ENCODE measurements at places on chromosomes 6 and 20.

GRCh38 chr20:34311118-34312023 is 8.2 kb upstream of the AHCY start:
- no peak for DNase-seq

DNA sequence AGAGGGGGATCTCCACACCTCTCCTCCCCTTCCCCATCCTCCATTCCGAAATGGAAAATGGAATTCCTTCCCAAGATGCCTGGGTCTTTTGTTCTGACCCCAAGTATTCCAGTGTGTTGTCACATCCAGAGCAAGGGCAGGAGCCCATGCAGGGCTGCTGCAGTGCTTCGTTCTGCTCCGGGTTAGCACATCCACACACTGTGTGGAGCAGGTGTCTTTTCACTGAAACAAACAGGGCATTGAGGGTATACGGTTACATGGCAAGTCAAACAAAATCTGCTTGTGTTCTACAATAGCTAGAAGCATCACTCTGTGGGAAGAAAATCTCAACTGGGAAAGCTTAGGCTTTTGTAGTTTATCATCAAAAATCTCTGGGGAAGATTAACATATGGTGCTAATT is 56.9 kb downstream of the LYRM2 start:
- no peak for DNase-seq

- peak; percentile 30 for DNase-seq
These were observed 34.6 kb upstream of the CITED2 start for GRCh38 chr6:139409026-139409425.

DNA sequence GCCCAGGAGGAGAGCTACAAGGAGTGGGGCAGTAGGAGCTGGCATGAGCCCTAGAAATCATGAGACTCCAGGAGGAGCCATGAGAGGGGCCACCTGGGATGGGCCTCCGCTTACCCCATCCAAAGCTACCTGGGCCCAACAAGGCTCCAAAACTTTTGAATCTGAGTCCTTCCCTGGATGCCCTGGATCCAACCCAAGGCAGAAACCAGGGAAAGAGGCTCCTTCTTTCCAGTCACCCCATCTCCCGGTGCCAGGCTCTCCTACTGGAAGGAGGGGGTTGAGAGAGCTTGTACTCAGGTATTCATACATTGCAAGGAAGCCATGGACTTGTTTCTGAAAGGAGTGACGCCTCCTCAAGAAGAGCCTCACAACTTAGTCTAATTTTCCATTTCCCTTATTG is 7.8 kb upstream of the SIRPG start:
- no peak for DNase-seq

DNA sequence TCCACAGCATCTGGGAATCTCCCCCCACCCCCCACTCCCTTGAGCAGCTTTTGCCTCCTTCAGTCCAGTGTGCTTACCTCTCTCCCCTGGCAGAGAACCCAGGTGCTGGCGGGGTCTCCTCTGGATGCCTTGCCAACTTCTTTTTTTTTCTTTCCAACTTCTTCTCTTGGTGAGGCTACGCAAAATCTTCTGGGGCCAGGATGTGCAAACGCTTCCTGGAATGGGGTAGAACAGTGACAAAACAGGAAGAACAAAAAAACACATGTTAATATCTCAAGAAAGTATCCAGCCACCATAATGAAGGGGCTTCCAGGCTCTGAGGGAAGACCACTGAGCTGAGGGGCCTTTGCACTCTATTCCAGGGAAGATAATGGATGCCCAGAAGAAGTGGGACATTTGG is 53.9 kb upstream of the DDR1 start:
- DNase-seq: no peak

Measured in PC-9 (cell line).